Activated T-helper 17 cell treated with anti-CD3 and anti-CD28 coated beads, Interleukin-2, amount 50 U/mL, for 72 hours (primary cell): ENCODE measurements at places on chromosomes 16 and 17.
A peak's percentile ranks its signal among the peaks of the same experiment; 100 is the strongest.

GRCh38 chr16:62974424-62974823 is 938.2 kb upstream of the CDH8 start:
- ATAC-seq: no peak

GRCh38 chr17:48357779-48358602 is 72.0 kb downstream of the SKAP1 start:
- ATAC-seq: no peak

DNA sequence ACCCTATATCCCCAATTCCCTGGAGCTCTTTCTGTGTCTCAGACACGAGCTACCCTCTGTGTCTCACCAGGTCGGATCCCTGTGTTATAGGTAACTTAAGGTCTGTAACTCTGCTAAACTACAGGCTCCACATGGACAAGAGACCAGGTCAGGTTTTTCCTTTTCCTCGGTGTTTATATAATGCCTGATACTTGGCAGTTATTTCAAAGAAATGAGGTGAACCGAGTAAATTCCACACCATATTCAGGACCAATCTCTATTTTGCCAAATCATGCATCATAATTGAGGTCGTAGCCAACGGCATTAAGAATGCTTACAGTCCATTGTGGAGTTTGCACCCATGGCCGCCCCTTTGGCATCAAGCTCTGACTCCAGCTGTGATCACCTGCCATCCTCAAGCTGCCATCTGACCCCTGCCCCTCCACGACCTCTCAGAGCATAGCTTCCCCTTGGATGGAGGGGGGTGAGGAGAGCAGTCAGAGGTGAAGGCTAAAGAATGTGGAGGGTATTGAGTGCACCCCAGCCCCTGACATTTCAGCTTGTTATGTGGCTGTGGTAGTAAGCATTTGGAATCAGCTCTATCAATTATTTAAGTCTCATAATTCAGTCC is 434.7 kb upstream of the RBFOX1 start:
- ATAC-seq: no peak

DNA sequence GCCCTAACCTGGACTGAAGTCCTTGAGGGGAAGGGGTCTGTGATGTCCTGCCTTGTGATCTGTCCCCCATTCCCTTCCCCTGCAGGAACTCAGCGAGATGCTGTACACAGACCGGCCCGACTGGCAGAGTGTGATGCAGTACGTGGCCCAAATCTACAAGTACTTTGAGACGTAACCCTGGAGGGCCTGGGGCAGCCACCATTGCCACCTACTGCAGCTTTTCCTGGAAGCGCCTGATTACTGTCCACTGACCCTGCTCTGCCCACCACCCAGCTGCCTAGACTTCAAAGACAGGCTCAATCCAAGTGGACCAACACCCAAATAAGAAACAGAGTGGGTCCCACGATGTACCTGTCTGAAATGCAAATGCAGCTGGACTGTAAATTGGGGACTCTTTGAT is 153.4 kb downstream of the LGALS9B start:
- ATAC-seq: no peak

- peak; percentile 37 for ATAC-seq
Observed at GRCh38 chr17:68318103-68318991, 27.1 kb downstream of the ARSG start.

GRCh38 chr17:19273731-19274130 is 36.6 kb downstream of the EPN2 start:
- no peak for ATAC-seq

GRCh38 chr17:28327031-28327607 is 8.1 kb downstream of the TMEM97 start:
- ATAC-seq: peak; percentile 100

- ATAC-seq: no peak
Observed at GRCh38 chr16:23486480-23486879, 23.8 kb downstream of the GGA2 start.

- no peak for ATAC-seq
Observed at GRCh38 chr17:57699751-57700219, 45.3 kb downstream of the CCDC182 start.

DNA sequence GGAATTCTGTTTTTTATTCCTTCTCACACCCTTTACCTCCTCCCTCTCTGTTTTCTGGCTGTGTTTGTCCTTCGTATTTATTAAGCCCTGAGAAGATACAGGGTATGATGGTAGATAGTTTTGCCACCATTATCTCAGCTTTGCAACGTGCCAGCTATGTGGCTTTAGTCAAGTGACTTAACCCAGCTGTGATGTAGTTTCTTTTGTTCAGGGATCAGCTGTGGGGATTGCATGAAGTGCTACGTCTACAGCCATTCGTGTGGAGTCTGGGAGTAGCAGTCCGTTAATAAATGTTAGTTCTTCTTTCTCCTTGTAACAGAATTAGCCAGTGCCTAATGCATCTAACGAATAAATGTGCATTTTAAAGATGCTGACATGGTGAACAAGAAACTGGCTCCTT is 128.4 kb downstream of the HAPSTR1 start:
- ATAC-seq: no peak

GRCh38 chr17:4411201-4411600 is 22.5 kb upstream of the SPNS3 start:
- no peak for ATAC-seq

DNA sequence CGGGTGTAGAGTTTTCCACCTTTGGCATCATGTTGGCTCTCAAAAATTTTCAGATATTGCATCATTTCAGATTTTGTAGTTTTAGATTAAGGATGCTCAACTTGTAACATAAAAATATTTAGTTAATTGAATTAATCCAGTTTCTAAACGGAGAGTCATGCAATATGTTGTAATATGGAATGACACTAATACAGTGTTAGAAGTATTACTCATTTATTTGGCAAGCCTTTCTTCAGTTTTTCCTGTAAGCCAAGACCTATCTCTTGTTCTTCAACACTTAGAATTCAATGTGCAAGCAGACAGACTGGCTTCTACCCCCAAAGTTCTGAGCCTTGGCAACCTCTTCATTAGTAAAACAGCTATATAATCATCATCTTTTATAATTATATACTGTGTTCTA is 985.0 kb upstream of the GOT2 start:
- ATAC-seq: no peak

GRCh38 chr16:2919511-2920255 is 8.0 kb downstream of the FLYWCH1 start:
- peak; percentile 51 for ATAC-seq

DNA sequence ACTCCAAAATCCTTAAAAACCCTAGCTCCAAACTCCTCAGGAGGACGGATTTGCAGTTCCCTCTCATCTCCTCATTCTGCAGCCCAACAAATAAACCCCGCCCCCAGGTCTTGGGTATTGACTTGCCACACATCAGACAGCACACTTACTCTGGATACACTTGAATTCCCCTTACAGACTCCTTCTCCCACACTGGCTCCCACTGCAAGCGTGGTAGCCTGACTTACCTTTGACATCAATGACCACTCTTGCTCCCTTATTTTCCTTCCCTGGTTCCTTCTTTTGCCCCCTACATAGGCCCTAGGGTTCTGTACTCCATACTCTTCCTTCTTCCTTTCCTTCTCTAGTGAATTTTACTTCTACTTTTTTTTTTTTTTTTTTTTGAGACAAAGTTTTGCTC is 7.5 kb downstream of the RFFL start:
- no peak for ATAC-seq

- ATAC-seq: no peak
Observed at GRCh38 chr17:40966848-40967247, at the start of gene KRT39. Gene KRT39, minus strand, starts transcription at chr17:40966948. Its CDS starts 92 bp downstream, at chr17:40966856.

GRCh38 chr16:67246081-67246755 is 1.1 kb downstream of the FHOD1 start:
- ATAC-seq: peak; percentile 38

- no peak for ATAC-seq
Observed at GRCh38 chr16:14018851-14019250, 52.3 kb upstream of the MRTFB start.

DNA sequence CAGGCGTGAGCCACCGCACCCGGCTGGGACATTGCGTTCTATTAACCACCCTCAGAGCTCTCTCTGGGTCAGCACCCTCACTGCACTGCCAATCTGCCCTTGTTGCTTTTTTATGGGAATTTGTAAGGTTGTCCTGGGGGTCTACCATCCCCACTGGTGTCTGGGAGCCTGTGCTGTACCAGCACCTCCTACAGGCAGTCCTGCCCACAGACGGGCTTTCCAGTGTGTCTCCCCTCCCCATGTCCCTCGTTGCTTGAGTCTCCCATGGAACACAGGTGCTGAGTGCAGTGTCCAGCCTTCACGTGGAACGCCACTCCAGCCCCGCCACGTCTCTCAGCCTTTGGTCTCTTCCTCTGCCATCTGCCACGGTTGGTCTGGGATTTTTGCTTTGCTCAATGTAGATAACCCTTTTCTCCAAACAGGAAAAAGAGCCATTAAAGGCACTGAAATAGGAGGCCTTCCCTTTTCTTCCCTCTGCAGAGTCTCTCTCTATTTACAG is 68.0 kb upstream of the CBX4 start:
- ATAC-seq: no peak

DNA sequence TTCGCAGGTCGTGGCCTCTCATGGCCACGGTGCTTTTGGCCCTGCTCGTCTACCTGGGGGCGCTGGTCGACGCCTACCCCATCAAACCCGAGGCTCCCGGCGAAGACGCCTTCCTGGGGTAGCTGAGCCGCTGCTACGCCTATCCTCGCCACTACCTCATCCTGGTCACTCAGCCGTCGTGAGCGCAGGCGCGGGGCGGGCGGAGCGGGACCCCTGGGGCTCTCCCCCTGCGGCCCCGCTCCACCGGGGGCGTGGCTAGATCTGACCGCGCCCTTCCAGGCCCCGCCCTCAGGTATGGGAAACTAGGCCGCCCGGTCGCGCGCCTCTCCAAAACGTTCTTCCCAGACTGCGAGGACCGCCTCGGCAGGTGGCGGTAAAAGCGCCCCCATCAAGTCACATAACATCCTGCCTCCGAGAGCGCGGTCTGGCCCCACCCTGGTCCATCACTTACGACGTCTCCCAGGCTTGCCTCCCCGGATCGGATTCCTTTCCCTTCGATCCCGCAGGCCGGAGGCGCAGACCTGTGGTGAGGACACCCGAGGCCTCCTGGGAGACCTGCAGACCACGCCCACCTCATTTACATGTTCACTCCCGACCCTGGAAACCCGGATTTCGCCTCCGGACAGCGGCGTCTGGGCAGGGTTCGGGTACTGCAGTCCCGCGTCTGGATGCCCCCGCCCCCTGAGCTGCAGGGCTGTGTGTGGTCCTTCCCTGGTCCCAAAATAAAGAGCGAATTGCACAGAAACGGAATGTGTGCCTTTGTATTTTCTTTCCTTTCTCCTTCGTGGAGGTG is 91.5 kb upstream of the TMEM97 start:
- peak; percentile 35 for ATAC-seq

DNA sequence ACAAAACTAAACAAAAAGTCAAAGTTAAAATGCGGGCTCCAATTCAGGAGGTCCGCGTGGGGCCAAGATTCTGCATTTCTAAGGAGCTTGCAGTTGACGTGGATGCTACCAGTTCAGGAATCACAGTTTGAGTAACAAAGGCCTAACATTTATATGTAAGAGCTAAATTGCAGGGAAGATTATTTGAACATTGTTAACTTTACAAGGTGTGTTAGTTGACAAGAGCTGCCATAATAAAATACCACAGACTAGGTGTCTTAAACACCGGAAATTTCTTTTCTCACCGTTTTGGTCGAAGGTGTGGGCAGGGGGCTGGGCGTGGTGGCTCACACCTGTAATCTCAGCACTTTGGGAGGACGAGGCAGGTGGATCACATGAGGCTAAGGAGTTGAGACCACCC is 24.8 kb upstream of the CMIP start:
- ATAC-seq: no peak

DNA sequence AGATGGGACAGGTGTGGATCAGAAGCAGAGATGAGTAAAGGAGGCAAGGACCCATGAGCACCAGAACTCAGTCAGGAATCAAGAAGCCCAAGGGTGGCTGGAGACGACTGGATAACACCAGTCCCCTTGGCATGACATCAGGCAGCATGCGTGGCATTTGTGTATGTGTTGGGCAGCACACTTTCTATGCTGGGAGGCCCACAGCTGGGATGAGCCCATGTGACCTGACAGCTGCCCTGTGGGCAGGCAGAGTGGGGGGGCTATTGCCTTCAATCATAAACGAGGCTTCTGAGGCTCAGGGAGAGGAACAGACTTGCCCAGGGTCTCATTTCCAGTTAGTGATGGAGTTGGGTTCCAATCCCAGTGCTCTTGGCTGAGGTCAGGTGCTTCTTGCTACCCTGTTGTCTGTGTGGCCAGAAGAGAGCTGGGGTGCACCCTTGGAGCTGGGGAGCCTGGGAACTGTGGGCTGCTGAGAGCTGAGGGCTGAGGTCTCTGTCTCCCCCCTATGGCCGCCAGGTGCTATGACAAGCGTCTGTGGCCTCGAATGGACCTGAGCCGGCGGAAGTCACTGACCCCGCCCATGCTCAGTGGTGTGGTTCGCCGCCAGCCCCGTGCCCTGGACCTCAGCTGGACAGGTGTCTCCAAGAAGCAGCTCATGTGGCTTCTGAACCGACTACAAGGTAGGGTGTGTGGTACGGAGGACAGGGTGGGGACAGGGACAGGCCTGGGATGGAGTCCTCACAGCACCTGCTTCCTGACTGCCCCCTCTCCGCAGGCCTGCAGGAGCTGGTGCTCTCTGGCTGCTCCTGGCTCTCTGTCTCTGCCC is 7.1 kb upstream of the ORAI3 start:
- peak; percentile 97 for ATAC-seq

DNA sequence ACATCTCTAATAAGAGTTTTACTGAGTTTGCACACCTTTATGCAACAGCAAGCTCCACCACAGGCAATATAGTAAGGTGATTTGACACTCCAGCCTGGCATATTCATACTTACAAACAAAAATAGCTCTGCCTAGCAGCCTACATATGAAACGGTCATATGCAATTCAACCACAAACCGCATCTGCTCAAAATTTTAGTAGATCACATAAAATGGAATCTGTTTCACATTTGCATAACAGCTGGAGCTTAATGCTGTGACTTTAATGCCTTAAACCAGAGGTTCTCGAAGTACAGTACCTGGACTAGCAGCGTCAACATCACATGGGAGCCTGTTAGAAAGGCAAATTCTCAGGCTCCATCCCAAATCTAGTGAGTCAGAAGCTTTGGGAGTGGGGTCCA is 578.4 kb downstream of the CDH11 start:
- no peak for ATAC-seq

DNA sequence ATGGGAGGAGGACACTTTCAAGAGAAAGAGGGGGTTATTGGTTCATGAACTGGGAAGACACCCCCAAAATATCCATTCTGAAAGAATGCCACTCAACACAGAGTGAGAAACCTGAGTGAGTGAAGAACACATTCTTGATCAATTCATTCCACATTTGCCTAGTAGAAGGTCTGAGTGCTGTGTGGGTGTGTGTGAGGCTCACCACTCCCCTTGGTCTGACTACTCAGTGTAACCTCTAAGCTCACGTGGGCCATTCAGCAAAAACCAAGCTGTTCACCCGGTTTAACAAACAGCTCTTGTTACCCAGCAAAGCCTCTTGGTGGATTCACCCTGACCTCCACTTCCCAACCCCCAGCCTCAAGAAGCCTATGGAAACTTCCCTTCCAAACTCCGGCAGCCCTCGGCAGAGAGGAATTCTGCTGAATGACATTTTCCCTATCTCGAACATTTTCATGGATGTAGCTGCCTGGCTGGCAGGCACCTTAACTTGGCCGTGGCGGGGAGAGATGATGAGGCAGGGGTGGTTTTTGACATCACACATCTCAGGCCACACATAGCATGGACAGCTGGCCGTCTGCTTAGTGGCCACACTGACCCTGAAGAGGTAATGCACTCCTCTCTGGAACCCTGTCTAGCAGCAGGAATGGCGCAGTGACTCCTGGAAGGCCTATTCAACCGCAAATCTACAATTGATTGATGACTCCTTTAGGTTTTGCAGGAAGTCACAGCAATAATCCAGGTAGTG is 11.6 kb downstream of the ST6GALNAC1 start:
- ATAC-seq: peak; percentile 52

- no peak for ATAC-seq
Observed at GRCh38 chr16:14097182-14097959, 26.3 kb downstream of the MRTFB start.
